GM12865 (cell line): ENCODE measurements at places on chromosomes 2 and 18.
A peak's percentile ranks its signal among the peaks of the same experiment; 100 is the strongest.

DNA sequence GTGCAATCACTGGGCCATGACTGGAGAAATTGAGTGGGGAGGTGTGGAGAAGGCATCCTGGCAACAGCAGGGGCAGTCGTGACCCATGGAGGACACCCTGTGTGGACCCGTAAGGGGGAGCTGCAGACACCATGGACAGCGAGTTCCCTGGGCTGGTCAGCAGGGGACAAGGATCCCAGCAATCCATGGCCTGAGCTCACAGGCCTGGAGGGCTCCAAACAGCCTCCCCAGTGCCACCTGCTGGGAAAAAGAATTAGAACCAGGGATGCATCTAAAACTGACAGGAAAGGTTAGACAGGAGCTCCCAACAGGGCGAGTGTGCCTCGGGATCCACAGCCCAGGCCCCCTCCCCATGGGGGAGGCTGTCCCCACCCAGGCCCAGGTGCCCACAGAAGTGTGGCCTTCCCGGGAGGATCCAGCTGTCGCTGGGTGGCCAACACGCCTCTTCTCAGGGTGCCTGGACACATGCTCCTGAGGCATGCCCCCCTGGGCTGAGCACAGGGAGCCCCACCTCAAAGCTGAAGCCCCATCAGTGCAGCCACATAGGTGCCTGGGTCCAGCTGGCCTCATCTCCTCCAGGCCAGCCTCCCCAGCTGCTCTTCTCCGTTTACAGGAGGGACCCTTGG, 20.5 kb upstream of the KIF1A start:
- peak; percentile 32 for DNase-seq

DNA sequence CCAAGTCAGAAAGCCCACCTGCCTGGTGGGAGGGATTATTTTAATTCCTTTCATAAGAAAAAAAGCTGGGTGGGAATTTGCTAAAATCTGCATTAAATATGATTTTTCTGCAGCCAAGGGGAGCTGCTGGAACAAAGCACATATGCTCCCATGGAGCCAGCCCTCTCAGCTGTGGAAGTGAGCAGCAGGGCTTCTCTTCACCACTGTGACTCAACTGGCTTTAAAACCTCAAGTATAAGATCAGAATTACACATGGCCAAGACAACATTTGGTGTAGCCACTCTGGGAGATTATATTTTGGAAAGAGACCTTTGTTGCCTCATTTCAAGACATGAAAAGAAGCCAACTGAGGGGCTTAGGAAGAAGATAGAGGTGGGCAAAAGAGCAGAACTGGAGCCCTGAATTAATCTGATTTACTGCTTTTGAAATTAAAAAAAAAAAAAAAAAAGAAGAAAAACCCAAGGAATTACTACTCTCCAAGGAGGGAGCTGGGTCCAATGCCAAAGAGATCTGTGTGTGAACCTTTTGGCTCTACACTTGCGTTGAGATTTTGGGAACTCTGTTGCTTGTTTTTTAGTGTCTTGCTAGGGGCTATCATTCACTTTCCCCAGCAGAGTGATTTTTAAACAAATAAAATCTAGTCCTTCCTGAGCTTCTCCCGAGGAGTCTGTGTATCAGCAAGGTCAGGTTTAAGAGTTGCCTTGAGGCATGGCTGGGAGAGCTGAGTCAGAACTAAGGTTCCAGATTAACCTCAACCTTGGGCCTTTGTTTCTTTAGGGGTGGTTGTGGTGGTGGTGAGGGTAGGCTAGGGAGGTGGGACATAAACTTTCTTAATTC, 6.0 kb downstream of the LHCGR start:
- DNase-seq, result no peak

DNA sequence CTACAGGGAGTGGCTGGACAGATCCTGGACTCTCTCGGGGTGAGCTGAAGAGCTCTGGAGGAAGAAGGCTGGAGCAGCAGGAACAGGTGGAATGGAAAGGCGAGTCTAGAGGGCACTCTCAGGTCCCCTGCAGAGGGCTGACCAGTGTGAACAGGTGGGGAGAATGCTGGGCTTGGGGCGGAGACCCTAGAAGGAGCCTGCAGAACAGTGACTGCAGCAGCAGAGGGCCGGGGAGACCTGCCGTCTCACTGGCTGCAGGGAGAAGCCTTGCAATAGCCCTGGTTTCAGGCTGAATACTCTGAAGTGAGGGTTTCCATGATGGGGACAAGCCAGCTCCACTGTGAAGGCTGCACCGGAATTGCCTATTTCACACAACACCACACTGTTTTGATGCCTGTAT, 626.7 kb upstream of the SALL3 start:
- no peak for DNase-seq

GRCh38 chr2:16302431-16303272, 362.3 kb downstream of the MYCN start:
- no peak for DNase-seq

DNA sequence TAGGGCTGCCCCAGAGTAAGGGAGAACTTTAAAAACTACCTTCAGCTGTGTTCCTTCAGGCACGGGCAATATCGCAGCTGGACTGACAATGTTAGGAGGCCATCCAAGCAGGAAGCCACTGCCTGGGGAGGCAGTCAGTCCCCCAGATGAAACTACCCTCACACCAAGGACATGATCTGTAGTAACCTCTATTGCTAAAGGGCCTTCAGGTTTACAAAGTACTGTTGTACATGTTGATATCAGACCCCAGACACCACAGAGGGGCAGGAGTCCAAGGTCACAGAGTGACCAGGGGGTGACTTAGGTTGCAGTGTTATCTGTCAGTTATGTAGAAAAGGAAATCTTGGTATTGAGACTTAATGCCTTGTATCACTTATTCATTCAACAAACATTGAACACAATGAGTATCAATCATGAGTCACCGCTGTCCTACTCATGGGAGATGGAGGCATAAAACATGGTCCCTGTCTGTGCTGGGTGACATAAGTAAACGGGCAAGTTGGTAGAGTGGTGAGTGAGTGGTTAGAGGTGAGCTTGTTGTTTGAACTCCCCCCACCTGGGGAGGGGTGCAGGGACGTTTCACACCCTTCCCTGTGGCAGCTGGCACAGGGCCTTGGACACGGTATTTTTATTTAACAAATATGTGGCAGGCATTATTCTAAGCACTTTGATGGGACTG, 7.1 kb downstream of the CABLES1 start:
- no peak for DNase-seq

- DNase-seq, result no peak
Measured at GRCh38 chr2:30756051-30756719, 51.1 kb downstream of the CAPN13 start.

- no peak for DNase-seq
Measured at GRCh38 chr2:122960759-122961641, 1064.1 kb upstream of the CNTNAP5 start.
